Hematopoietic multipotent progenitor cell (in vitro differentiated cells): ENCODE measurements at places on chromosomes 7 and 10.
A peak's percentile ranks its signal among the peaks of the same experiment; 100 is the strongest.

DNA sequence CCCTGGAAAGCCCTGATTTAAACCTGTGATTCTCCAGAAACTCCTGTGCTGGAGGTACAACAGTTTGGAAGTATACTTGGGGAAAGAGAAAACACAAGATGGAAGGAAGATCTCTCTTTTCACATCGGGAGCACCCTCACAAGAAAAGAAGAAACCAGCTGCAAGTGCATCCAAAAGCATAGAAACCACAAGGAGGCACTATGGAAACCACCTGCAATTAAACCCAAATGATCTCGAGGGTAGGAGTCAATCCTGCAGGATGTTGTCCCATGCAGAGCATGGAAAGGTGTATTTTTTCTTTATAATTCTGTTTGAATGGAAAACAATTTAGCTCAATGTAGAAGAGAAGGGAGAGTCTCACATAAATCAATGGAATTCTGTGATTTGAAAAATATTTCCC lies 210.5 kb downstream of the TWIST1 start:
- DNase-seq: no peak

- DNase-seq: no peak
Measured at GRCh38 chr10:129927351-129928120, 36.5 kb downstream of the EBF3 start.

GRCh38 chr10:716821-717220 lies 27.4 kb upstream of the DIP2C start:
- no peak for DNase-seq

DNA sequence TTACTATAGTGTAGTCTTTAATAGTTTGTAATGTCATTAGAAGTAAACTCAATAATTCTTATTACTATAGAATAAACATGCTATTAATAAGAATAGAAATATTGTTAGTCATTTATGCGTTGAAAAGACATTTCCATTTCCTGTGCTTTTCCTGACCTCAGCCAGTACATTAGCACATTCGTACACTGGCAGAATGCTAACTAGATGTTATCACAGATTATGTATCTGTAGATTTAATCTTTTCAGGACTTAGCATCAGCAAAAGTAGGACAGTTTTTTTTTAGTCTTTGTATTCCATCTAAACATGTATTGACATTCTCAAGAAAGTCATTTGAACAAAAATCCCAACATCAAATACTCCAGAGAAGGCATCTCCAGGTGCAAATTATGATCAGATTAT lies 158.5 kb downstream of the EXOC4 start:
- DNase-seq: no peak

GRCh38 chr7:101177644-101178043 lies 2.4 kb downstream of the NAT16 start:
- DNase-seq: no peak

DNA sequence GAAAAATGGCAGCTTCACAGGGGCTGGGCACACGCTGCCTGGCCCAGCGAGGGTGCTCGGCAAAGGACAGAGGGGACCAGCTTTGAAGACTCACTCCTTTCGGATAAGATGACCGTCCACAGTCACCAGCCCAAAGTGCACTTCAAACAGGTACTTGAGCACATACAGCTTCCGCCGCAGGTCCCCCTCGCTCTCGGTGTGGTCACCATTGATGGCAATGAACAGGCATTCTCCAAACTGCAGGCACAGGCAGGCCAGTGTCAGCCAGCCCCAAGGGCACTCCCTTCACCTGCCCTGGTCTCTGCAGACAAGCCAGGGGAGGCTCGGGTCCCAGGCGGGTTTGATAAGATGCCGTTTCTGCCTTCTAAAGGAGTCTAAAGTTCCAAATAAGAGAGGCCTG lies 11.6 kb downstream of the HPS1 start:
- DNase-seq: no peak

DNA sequence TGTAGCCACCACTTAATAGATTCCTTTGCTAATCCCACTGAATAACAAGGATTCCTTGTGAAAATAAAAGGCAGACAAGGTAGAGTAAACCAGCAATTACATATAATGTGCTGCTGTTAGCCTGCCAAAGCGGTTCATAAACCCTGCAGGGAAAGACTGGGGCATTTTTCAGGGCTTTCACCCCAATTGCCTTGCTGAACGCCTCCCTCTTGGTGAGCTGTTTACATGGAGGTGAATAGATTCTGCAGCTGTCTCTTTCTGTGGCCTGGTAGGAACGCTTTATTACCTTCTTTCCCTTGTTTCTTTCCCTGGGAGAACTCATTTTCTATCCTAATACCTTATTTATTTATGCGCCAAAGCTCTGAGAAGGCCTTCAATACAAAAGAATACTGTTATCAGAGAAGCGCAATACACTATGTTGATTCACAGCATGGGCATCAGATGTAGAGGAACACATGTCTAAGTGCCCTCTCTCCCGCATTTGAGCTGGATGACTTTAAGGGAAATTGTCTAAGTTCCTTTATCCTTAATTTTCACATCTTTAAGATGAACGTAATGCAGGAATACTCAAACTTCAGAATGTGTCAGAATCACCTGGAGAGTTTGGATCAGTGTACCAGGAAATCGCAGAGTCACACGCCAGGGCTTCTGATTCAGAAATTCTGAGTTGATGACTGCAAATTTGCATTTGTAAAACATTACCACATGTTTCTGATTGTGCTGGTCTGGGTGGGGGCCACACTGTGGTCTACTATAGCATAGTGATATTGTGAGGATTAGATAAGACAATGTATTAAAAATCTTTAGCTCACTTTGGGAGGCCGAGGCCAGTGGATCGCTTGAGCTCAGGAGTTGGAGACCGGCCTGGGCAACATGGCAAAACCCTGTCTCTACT lies 1203.8 kb downstream of the SORCS3 start:
- no peak for DNase-seq

GRCh38 chr10:6918305-6918704 lies 338.2 kb upstream of the PRKCQ start:
- peak; percentile 74 for DNase-seq

- DNase-seq: no peak
Measured at GRCh38 chr10:81875467-81876252, 666 bp downstream of the NRG3 start.

GRCh38 chr7:5463031-5463430 lies 39.4 kb upstream of the TNRC18 start:
- no peak for DNase-seq

DNA sequence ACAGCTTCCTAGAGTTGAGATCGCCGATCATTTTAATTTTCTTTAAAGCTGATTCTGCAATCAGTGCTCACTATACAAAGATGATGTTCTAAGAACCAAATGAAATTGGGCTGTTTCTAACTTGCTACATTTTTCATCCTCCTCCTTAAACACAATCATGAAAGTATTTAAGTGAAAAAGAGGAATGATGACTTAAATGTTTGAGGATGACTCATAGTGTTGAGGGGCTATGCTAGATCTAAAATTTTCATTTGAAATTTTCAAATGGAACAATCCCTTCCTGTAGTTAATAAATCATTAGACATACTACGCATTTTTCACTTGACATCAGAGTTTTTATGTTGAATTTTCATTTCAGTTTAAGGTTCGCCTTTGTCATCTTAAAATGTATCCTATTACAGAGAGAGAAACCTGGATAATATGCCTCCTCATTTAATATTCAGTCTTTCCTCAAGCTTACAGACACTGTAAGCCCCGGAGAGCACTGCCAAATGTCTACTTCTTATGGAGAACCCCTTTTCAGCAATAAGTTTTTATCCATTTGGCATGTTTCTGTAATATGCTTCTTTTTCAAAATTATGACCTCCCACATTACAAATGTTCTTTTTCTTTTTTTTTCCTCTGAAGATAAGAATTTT lies 499.6 kb downstream of the MAGI2 start:
- DNase-seq: no peak
